Amygdala (tissue), 56 donors: ENCODE measurements at places on chromosomes 4 and X.

- DNase-seq = no peak
Measured at GRCh38 chr4:92198711-92199110, 105.1 kb upstream of the GRID2 start.

- peak; percentile 8 for DNase-seq
Measured at GRCh38 chrX:129686422-129686948, 31.7 kb upstream of the APLN start.

GRCh38 chr4:31187979-31188378, 467.8 kb downstream of the PCDH7 start:
- no peak for DNase-seq

GRCh38 chrX:129540068-129540653, at the start of gene OCRL:
TSS of gene OCRL (plus strand) at chrX:129540259. CDS start at chrX:129540440, 181 bp downstream.
- peak; percentile 43 for DNase-seq

DNA sequence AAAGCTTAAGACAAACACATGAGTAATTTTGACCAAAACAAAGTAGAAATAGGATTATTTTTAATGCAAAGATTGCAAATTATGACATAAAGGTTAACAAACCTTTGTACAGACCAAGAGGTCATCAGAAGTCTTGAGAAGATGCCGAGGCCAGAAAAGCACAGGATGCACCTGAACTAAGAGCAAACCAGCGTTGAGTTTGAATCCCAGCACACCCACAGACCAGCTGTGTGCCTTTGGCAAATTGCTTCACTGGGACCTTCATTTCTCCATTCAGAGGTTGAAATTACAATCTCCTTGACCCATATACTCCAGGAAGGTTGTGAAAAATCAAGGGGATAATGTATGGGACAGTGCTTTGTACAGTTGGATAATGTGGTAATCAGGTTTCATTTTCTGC, 56.6 kb downstream of the PPM1K start:
- no peak for DNase-seq

DNA sequence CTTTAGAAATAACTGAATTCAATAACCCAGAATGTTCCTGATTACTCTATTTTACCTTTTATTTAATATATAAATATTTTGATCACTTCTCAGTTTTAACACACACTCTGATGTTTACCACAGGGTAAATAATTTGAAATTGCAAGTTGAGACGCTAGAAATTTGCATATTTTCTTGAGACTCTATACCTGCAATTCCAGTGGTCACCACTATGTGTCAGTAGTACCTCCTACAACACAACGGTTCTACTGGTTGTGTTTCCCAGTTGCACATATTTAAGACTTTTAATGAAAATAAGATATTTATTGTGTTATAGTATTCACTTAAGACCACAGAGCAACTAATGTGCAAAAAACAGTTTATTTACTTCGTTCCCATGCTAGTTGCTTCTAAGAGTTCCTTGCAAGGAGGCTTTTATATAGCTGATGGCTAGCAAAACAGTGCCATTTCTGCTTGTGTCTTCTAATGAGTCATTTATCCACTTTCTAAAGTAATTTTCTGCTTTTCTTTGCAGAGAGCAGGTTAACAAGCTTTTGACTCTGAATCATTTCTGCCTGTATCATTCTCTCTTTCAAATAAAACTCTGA, 98.9 kb upstream of the PDLIM3 start:
- no peak for DNase-seq

- DNase-seq = no peak
Measured at GRCh38 chr4:7223541-7223940, 31.2 kb downstream of the SORCS2 start.

DNA sequence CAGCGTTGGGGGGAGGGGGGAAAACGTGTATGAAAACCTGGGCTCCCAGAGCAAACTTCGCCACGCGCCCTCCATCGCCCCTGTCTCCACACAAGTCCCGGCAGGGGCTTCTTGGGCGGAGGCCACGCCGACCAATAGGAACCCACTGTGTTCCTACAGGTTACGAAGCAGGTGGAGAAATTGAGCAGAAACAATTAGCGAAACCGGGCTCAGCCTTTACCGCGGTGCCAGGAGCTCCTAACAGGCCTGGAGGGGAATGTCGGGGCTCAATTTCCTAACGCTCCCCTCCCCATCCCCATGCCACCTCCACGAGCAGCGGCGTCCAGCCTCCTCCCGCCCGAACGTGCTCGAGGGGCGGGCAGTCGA, 589 bp upstream of the KIT start:
- no peak for DNase-seq

DNA sequence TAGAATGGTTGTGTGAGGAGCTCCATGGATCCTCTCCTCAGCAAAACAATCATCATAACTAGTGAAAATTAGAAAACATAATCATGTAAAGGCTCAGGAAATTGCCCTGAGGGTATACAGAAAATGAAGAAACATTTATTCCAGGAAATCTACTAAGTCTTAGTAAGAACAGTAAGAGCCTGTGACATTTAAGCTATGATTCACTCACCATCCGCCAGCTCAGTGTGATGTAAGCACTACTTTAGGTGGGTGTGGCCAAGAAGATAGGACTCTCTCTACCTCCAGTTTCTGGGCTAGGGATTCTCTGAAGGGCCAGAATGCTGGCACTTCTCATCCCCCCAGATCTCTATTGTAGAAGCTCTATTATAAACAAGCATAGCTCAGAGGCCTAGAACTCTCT, 147.5 kb downstream of the DLG3 start:
- DNase-seq = no peak

DNA sequence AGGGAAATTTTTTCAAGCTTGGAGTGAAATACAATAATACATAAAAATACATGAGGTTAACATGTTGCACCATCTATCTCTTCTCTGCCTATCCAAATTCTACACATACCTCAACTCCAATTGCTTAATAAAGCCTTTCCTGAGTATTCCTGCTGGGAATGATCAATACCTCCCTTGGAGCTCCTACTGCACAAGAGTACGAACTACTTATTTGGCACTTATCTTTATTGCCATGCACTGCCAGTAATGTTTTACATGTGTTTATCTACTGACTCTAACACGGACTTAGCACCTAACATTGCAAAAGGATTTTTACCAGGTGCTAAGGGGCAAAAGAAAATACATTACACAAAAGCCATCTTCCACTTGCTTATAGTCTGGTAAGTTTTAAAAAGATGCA, 80.2 kb downstream of the ADGRA3 start:
- no peak for DNase-seq

GRCh38 chr4:60241866-60242265, 958.3 kb upstream of the ADGRL3 start:
- no peak for DNase-seq

DNA sequence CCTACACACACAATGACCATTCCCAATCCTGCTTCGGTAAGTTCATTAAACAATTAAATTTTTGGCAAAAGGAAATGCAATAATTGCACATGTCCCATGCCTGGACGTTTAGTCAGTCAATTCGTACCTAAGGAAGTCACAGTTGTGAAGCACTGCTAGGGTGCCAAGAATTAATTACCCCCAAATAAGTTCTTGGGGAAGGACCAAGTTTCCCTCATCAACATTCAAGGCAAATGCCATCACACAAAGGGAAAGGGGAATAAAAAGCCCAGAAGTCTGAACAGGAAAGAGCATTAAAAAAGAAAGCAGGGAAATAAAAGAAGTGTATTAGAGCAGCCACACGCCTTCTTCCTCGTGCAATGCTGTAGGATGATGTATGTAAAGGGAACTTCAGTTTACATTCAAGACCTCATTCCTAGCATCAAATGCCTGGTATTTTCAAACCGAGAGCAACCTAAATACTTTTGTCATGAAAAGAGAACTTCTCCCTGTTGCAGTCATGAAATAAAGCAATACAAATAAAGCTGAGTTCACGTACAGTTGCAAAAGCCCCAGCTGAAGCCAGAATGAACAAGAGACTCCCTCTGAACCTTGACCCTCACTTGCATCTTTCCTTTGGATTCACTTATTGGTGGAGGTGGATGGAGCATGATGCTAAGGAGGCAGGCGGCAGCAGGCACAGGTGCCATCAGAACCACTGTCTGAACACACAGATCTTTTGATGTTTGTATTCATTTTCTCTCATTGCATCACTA, 124.0 kb upstream of the PPARGC1A start:
- no peak for DNase-seq

DNA sequence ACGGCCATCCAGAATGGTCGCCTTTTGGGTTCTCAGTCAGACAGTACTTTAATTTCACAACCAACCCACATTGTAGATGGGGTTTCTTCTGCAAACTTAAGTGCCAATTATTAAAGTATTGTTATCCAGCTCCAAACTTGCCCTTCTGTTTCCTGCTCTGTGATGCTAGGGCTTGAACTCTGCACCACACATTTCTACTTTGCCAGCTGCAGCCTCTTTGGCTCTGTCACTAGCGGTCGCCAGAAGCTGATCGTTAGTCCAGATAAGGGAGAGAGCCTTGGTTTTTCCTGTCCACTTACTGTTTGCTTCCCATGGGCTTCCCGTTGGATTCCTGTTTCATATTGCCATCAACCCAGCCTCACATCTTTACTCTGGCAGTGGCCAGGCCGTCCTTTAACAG, 196.6 kb downstream of the ASB9 start:
- no peak for DNase-seq

- no peak for DNase-seq
Measured at GRCh38 chr4:103091601-103092223, 7.9 kb downstream of the BDH2 start.

DNA sequence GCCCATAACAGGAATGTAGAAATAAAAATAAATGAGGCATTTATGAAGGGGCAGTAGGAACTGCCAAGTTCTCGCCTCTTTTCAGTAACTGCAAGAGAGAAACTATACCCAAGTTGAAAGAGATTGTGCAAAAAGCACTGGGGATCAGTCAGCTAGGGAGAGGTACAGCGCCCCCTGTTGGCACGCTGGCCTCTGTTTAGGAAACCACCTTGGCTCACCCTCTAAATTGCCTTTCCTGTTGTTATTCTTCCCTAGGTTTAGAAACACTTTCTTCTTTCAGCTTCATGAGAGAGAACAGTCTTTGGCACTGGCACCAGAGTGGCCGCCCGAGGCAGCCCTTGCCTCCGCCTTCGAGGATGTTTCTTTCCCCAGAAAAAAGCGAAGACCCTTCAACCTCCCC, 348.5 kb downstream of the MID1IP1 start:
- DNase-seq = peak; percentile 14

DNA sequence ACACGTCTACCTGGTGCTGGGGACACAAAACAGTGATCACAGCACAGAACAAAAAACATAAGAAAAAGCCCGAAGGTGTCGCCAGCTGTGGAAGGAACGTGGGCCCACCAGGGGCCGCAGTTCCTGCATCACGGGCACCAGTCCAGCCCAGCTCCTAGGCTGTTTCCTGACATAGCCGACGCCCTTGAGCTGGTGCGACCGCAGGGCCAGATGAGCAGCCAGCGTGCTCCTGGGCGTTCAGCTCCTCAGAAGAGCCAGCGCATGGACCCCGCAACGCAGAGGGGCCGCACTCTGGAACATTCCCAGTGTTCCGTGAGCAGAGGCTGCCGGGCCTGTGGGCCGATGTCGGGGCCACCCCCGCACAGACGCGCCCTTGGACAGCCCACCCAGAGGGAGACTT, 44.1 kb downstream of the GAK start:
- DNase-seq = no peak

DNA sequence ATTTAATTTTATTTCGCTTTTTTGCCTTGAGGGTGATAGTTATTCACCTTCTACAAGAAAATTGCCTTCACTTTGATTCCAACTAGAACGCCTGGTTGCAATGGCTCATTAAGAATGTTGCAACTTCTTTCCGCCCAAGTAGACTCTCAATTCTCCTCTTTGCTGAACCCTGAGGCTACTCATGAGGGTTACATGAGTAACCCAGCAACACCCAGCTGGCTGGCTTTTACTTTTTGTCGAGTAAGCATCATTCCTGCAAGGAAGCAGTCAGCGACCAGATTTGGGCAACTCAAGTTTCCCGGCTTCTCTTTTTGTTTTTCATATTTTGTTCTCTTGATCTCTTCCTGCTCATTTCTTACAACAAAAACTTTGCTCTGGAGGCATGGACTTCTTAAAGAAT, 495.4 kb downstream of the PACRGL start:
- DNase-seq = no peak

- DNase-seq = no peak
Measured at GRCh38 chr4:95061220-95061619, 303.5 kb downstream of the BMPR1B start.

GRCh38 chrX:25015486-25016360, at the start of gene ARX:
TSS of gene ARX (minus strand) at chrX:25015965. CDS start at chrX:25015737, 228 bp downstream.
- DNase-seq = peak; percentile 24

- DNase-seq = no peak
Measured at GRCh38 chrX:144275367-144275766, 391.5 kb downstream of the UBE2NL start.
